ENCODE measurements at places on chromosomes 3 and 15. TPM values are rescaled to one million over a fixed set of nuclear protein-coding genes. Genes with fewer than 3 reads are reported as not detected.

- DNase-seq: peak; percentile 46
Measured at GRCh38 chr3:46953234-46954010, 23.1 kb downstream of the CCDC12 start.

DNA sequence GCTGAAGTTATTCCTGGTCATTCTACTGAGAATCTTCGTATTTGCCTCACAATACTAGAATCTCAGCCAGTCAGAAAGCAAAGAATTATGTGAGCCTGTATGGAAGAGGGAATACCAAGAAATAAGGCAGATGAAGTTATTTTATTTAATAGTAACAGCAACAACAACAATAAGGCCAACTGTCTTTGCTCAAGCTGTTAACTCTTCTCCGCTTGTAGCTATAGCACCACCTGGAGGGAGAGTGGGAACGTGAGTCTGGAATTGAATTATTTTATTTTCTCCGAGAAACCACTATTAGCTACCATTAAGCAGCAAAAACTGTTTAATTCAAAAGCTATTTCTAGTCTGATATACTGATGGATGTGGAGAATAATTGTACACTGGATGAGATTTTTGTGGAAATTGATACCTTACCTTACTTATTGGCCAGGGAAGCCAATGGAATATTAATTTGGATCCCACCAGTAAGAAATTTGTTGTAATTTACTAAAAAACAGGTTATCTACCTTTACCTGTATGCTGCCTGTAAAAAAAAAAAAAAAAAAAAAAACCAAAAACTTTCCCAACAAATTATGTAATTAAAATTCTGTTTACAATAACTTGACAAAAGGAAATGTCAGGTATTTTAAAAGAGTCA, 50.1 kb downstream of the CALML4 start:
- no peak for DNase-seq

GRCh38 chr3:77446761-77447160, 406.9 kb downstream of the ROBO2 start:
- DNase-seq: no peak

PLXND1 gene
- total RNA-seq: 3.7 TPM

SPTBN5 gene
- total RNA-seq: 0.16 TPM

EFCC1 gene
- total RNA-seq: 0.13 TPM

LMOD3 gene
- total RNA-seq: not detected

Data from activated CD8-positive, alpha-beta T cell treated with anti-CD3 and anti-CD28 coated beads, Interleukin-2, amount 10 ng/mL, durations not matched to agents 7 days and 5 days (primary cell).